K562 (cell line): ENCODE measurements at places on chromosomes 4 and X. TPM values are rescaled to one million over a fixed set of nuclear protein-coding genes. Genes with fewer than 3 reads are reported as not detected.

- peaks cover 7% of the 10 kb centered on the region; the same call in 1 of the 2 replicates for H3K27me3 ChIP-seq
- H3K4me1 ChIP-seq: no peaks in the 10 kb centered on the region
- H3K36me3 ChIP-seq: no peaks in the 10 kb centered on the region
- H3K4me3 ChIP-seq: no peak overlapping the region
Measured at GRCh38 chrX:10570601-10571000, 49.8 kb downstream of the MID1 start.

- peak overlapping the region; percentile 95 for H3K27ac ChIP-seq
- no peaks in the 10 kb centered on the region for H3K27me3 ChIP-seq
- peaks cover 12% of the 10 kb centered on the region for H3K4me1 ChIP-seq
- H3K4me3 ChIP-seq: 0 out of 2 replicates have a peak overlapping the region, but pooled peaks have one; percentile 97
- peaks cover 12% of the 10 kb centered on the region; the same call in 2 of the 3 replicates for H3K36me3 ChIP-seq
Measured at GRCh38 chrX:12973561-12974304, 1.2 kb upstream of the TMSB4X start.

GRCh38 chr4:55051532-55051931 is 73.9 kb downstream of the KDR start:
- no peak overlapping the region for H3K27ac ChIP-seq
- H3K4me1 ChIP-seq: no peaks in the 10 kb centered on the region
- no peaks in the 10 kb centered on the region for H3K36me3 ChIP-seq

- H3K36me3 ChIP-seq: no peaks in the 10 kb centered on the region
- H3K4me3 ChIP-seq: no peak overlapping the region
Measured at GRCh38 chrX:17654116-17654515, 83.2 kb upstream of the SCML1 start.

GRCh38 chrX:643241-643595 is 12.6 kb downstream of the SHOX start:
- no peak overlapping the region for H3K4me3 ChIP-seq
- DNase-seq: no peak
- no peak overlapping the region for H3K27ac ChIP-seq
- H3K27me3 ChIP-seq: no peaks in the 10 kb centered on the region; the same call in 1 of the 2 replicates
- no peaks in the 10 kb centered on the region for H3K36me3 ChIP-seq

DNA sequence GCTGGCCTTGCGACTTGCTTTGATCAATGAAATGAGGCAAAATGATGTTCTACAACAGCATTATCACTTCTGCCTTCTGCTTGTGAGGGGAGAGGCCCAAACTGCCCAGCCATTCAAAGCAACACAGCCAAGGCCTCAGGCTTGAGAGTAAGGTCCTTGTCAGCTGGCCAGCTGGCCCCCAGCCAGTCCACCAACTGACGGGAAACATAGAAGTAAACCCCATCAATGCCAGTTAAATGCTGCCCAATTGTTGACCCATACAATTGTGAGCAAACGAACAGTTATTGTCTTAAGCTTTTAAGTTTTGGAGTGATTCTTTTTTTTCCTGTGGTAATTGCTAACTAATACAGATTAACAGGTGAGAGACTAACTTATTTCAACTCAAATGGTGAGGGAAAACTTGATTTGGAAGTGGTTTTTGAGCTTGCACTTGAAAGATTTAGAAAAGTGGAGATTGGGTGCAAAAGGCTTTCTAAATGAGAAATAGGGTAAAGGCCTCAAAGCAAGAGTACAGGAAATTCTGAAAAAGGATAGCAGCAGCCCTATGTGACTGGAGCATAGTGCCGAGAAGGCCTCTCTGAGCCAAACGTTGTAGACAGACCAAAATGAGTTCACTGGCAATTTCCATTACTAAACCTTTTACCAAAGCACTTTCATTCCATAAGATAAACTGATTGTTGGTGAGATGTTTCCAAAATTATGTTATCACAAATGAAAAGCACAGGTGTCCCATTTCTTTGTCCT is 66.9 kb downstream of the ARHGEF38 start:
- no peak for DNase-seq
- H3K4me1 ChIP-seq: no peaks in the 10 kb centered on the region
- H3K36me3 ChIP-seq: no peaks in the 10 kb centered on the region
- no peaks in the 10 kb centered on the region for H3K27me3 ChIP-seq

DNA sequence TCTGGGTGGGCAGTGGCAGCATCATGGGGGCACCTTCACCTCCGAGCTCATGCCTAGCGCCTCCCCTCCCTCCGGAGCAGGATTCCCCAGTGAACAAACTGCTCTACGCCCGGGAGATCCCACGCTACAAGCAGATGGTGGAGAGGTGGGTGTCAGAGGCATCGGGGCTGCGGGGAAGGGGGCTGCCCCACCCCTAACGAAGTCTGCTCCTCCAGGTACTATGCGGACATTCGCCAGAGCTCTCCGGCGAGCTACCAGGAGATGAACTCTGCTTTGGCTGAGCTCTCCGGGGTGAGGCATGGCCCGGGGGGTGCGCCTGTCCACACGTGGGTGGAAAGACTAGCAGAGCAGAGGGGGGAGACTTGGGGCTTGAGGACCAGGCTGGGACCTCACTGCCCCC is 2.7 kb upstream of the SRPK3 start:
- H3K4me3 ChIP-seq: no peak overlapping the region
- no peak for DNase-seq
- H3K27ac ChIP-seq: no peak overlapping the region
- H3K36me3 ChIP-seq: peaks cover 2% of the 10 kb centered on the region; the same call in 1 of the 3 replicates
- no peaks in the 10 kb centered on the region for H3K27me3 ChIP-seq
- peaks cover 8% of the 10 kb centered on the region; the same call in 2 of the 3 replicates for H3K4me1 ChIP-seq

DNA sequence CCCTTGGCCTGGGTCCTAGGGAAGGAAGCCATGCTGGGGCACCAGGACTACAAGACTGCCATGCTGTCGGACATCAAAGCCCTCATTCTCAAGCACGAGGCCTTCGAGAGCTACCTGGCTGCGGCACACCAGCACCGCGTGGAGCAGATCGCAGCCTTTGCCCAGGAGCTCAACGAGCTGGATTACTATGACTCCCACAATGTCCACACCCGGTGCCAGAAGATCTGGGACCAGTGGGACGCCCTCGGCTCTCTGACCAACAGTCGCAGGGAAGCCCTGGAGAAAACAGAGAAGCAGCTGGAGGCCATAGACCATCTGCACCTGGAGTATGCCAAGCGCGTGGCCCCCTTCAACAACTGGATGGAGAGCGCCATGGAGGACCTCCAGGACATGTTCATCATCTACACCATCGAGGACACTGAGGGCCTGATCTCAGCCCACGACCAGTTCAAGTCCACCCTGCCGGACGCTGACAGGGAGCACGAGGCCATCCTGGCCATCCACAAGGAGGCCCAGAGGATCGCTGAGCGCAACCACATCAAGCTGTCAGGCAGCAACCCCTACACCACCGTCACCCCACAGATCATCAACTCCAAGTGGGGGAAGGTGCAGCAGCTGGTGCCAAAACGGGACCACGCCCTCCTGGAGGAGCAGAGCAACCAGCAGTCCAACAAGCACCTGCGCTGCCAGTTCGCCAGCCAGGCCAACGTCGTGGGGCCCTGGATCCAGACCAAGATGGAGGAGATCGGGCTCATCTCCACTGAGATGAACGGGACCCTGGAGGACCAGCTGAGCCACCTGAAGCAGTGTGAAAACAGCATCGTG is 487.0 kb downstream of the TRAM1L1 start:
- H3K36me3 ChIP-seq: no peaks in the 10 kb centered on the region
- no peak overlapping the region for H3K27ac ChIP-seq
- H3K4me1 ChIP-seq: no peaks in the 10 kb centered on the region
- DNase-seq: no peak
- no peak overlapping the region for H3K4me3 ChIP-seq

DNA sequence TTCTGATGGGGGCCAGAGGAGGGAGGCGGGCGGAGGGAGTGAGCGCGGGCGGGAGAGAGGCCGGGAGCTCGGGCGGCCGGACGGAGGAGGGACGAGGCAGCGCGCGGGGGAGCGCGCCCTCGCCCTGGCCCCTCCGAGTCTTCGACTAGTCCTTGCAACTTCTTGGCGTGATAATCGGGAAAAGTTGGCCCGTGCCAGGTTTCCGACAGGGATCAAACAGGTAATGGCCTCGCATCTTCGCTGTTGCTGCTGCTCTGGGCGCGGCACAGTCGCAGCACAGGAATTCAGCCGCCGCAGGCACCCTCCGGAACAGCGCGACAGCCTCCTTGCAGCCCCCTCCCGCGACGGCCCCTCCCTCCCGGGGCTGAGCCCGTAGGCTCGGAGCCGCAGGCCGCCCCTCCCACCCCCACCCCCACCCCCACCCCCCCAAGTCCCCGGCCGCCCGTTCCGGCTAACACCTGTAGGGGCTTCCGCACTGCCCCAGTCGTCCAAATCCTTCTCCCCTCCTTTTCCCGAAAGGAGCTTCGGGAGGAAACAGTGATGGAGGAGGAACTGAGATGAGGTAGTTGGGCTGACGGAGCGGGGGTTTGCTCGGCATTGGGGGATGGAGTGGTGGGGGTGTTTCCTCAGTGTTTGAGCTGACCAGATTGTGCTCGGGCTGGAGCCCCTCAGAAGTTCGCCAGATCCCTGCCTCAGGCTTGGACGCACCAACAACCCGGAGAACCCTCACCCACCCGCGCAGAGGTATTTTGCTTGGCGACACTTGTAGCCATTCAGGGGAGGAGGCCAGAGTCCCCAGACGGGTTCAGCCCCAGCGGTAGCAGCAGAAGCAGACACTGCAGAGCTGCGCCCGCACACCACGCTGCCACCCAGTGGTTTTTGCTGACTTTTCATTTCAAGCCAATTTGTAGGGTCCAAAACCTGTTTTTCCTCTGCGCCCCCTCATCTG is at the start of gene FGF13:
TSS of gene FGF13 (minus strand) at position 319 of the 949 bp plus-strand sequence. CDS start 714 bp downstream, outside the sequence.
- H3K27ac ChIP-seq: no peak within 1 kb of the TSS
- no peak within 1 kb of the TSS for H3K4me3 ChIP-seq
- DNase-seq: no peak
- H3K4me1 ChIP-seq: no peaks in the 10 kb centered on the region
- 0 out of 3 replicates have a peak, but pooled peaks cover 10% of the 10 kb centered on the region for H3K36me3 ChIP-seq

DNA sequence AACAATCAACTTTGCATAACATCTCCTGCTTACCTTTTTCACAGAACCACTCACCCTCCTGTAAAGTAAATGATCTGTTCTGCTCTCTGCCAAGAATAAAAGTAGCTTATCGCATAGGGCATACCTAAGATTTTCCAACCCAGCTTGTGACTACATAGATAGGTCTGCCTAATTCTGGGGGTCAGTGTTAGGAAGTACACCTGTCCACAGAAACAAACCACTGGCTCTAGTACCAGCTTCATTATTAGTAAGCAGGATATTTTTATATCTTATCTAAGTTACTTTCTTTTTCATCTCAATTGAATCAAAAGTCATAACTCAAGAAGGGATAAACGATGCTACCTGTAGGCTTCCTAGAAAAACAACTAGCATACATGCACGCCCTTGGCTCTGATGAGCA is 23.8 kb downstream of the CXCL1 start:
- H3K27ac ChIP-seq: no peak overlapping the region
- no peaks in the 10 kb centered on the region for H3K36me3 ChIP-seq
- no peaks in the 10 kb centered on the region for H3K4me1 ChIP-seq
- no peak overlapping the region for H3K4me3 ChIP-seq

GRCh38 chr4:138602664-138603063 is 360.5 kb upstream of the SLC7A11 start:
- H3K27ac ChIP-seq: no peak overlapping the region
- H3K27me3 ChIP-seq: no peaks in the 10 kb centered on the region
- H3K4me1 ChIP-seq: no peaks in the 10 kb centered on the region
- no peak for DNase-seq
- H3K36me3 ChIP-seq: no peaks in the 10 kb centered on the region
- H3K4me3 ChIP-seq: no peak overlapping the region

- no peak overlapping the region for H3K27ac ChIP-seq
- no peak overlapping the region for H3K4me3 ChIP-seq
- DNase-seq: peak; percentile 49
- no peaks in the 10 kb centered on the region for H3K27me3 ChIP-seq
- no peaks in the 10 kb centered on the region for H3K36me3 ChIP-seq
- no peaks in the 10 kb centered on the region for H3K4me1 ChIP-seq
Measured at GRCh38 chrX:102950908-102951866, 14.1 kb downstream of the RAB40AL start.

- no peaks in the 10 kb centered on the region for H3K4me1 ChIP-seq
- no peak overlapping the region for H3K27ac ChIP-seq
- DNase-seq: no peak
- peaks cover 5% of the 10 kb centered on the region; the same call in 1 of the 3 replicates for H3K27me3 ChIP-seq
- H3K4me3 ChIP-seq: no peak overlapping the region
Measured at GRCh38 chr4:56662782-56663468, 18.2 kb downstream of the HOPX start.

GRCh38 chr4:90318193-90318592 is 191.0 kb downstream of the CCSER1 start:
- H3K27ac ChIP-seq: no peak overlapping the region
- H3K4me3 ChIP-seq: no peak overlapping the region
- H3K36me3 ChIP-seq: no peaks in the 10 kb centered on the region
- no peak for DNase-seq

- DNase-seq: no peak
- H3K4me3 ChIP-seq: no peak overlapping the region
- peaks cover 14% of the 10 kb centered on the region for H3K4me1 ChIP-seq
- H3K27ac ChIP-seq: no peak overlapping the region
Measured at GRCh38 chr4:1047976-1048772, 36.7 kb downstream of the FGFRL1 start.

DNA sequence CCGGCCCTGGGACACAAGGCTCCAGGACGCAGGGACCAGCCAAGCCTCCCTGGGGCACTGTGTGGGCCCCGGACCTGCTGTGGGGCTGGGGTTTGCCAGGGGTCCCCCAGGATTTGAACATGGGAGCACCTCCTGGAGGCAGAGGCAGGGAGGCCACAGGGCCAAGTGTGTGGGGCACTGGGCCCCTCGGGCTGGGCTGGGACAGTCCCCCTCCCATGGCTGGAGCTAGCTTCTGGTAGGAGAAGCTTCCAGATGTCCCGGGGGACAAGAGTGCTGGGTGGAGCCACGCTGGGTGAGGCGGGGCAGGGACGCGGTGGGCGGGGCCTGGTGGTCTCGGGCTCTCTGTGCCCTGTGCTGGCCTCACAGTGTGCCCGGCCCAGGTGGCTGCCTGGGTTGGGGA is 18.6 kb downstream of the FGFRL1 start:
- no peak for DNase-seq
- H3K4me3 ChIP-seq: no peak overlapping the region
- H3K27me3 ChIP-seq: 0 out of 2 replicates have a peak, but pooled peaks cover 6% of the 10 kb centered on the region

DNA sequence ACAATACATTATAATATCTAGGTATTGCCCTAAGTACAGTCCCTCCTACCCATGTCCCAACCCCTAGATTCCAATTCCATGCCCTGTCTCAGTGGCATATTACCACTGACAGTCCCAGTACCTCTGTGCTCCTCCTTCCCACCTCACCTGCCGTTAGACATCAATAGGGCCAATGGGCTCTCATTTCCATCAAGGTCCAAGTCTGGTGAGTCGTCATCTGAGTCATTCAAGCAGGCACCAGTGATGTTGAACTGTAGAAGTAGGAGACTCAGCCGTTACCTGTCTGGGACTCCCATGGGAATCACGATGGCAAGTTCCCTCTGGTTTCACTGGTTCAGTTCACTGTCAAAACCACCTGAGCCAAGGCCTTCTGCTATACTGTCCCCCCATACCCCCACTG is 51.7 kb downstream of the PHF8 start:
- no peak overlapping the region for H3K4me3 ChIP-seq
- H3K36me3 ChIP-seq: peaks cover 14% of the 10 kb centered on the region
- H3K27me3 ChIP-seq: no peaks in the 10 kb centered on the region
- H3K27ac ChIP-seq: no peak overlapping the region

Gene CT45A5
- 8.8 and 9.4 TPM in 2 replicates for total RNA-seq

Gene NAA11
- 23.1 and 24.4 TPM in 2 replicates for total RNA-seq

Gene CCNA2
- 147 TPM in 2 replicates for total RNA-seq

Gene ARAP2
- total RNA-seq: 0.18 and 0.22 TPM in 2 replicates

Gene PF4V1
- total RNA-seq: not detected in 2 replicates

Gene ABCG2
- 0.04 TPM in 1 of 2 replicates, not detected in the other for total RNA-seq

Gene FAM9A
- total RNA-seq: not detected in 2 replicates

Gene PIR
- total RNA-seq: 8.3 and 9.4 TPM in 2 replicates

Gene VCX3A
- total RNA-seq: 7.6 and 9.2 TPM in 2 replicates

Gene SPARCL1
- total RNA-seq: 0.60 and 0.71 TPM in 2 replicates

Gene CXCL5
- not detected in 2 replicates for total RNA-seq

Gene MAGEB2
- 88.8 and 93.1 TPM in 2 replicates for total RNA-seq

Gene PTCHD1
- total RNA-seq: not detected in 2 replicates

Gene SYN1
- 0.24 and 0.38 TPM in 2 replicates for total RNA-seq

Gene PCDH18
- 0.09 and 0.11 TPM in 2 replicates for total RNA-seq

Gene CXorf65
- 1.8 and 2.0 TPM in 2 replicates for total RNA-seq
